Right cardiac atrium (tissue), 5 donors: ENCODE measurements at places on chromosomes 16 and 17. TPM values are rescaled to one million over a fixed set of nuclear protein-coding genes. Genes with fewer than 3 reads are reported as not detected.

Gene CCL8
- 0.84 TPM for total RNA-seq

Gene GLP2R
- total RNA-seq: 0.61 TPM

Gene ASPA
- total RNA-seq: 5.5 TPM

- no peak for DNase-seq
Observed at GRCh38 chr16:29943846-29944799, 17.8 kb upstream of the TMEM219 start.

- DNase-seq: no peak
Observed at GRCh38 chr16:14148016-14148415, 76.9 kb downstream of the MRTFB start.
